Mammary epithelial cell (primary cell): ENCODE measurements at places on chromosomes 5 and 9.

DNA sequence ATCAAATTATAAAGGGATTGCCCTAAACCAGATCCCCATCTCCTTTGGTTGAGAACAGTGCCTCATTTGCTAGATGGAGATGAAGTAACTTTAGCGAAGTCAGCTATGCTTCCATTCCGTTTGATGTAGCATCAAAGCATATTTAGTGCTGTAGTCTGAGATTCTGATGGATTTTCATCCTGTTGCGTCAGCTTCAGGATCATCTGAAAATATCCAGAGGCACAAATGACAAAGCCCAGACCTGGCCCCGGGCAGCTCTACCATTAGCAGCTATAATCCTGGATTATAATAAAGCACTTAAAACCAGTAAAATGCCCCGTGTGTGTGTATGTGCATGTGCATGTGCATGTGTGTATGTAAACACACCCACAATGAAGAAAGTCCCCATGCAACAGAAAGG is 44.7 kb downstream of the ERAP1 start:
- DNase-seq: no peak

DNA sequence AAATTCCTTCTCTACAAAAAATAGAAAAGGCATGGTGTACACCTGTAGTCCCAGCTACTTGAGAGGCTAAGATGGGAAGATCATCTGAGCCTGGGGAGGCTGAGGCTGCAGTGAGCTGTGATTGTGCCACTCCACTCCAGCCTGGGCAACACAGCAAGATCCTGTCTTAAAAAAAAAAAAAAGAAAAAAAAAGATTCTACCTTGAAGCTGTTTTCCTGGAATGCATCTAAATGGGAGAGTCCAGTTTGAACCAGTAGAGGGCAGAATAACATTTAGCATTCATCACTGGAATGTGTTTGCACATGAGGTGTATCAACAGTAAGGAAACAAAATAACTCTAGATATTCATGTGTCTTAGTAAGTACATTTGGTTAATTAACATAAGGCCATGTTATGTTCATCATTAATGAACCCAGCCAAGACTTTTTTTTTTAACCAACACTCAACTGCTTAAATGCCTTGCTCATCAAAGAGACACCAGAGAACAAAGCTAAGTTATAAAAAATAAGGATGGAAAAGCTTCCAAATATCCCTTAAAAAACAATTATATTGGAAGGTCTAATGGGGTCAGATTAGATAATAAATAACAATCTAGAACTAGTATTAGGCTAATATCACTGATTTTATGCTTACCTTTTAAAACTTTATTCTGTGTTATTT is 16.1 kb downstream of the IFNE start:
- peak; percentile 36 for DNase-seq

DNA sequence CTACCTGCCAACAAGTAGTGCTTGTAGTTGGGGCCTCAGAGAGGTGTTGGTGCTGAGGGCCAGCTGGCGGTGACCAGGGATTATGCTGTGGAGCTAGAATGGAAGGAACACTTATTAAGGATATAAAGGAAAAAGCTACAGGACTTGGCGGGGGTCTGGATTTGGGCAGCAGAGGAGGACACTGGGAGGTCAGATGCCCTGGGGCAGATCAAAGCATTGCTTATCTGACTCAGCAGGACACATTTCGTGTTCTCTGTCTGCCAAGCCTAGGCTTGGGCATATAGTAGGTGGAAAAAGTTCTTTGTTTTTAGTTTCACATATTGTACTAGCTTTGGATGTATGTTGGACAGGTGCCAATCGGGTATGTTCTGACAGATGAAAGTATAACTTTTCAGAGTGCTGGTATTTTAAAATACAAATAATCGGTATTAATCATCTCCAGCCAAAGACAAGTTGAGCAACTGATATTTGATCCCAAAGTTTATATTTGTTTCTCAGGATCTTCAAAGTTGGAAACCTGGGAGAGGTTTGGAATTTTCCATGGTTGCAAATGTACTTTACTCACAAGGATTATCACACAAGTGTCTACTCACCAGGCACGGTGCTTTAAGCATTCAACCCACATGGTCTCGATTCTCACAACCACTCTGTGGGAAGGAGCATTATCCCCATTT is 69.4 kb downstream of the IQGAP2 start:
- DNase-seq: peak; percentile 31

DNA sequence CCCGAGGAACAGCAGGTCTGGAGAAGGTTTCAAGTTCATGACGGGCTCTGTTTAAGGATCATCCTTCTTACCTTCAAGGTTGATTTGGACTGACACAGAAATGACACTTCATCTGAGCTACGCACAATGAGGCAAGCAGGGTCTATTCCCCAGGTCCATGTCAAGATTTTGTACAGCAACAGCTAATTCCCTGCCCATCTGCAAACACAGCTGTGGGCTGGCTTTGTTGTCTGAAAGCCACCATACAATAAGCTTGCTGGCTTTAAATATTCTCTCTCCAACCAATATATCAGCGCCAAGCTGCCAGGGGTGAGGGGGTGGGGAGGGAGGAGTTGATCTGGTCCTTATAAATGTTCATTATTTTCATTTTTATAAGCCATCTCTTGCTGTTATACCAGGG is 92.0 kb downstream of the OTULIN start:
- no peak for DNase-seq

- DNase-seq: peak; percentile 51
Measured at GRCh38 chr9:33517373-33517772, 6.7 kb upstream of the ANKRD18B start.

- DNase-seq: no peak
Measured at GRCh38 chr9:89317282-89317681, 1.0 kb upstream of the SECISBP2 start.

- no peak for DNase-seq
Measured at GRCh38 chr5:134189031-134189430, 12.3 kb upstream of the SKP1 start.

GRCh38 chr5:151684690-151685361 is 1.9 kb downstream of the SPARC start:
- DNase-seq: peak; percentile 88

DNA sequence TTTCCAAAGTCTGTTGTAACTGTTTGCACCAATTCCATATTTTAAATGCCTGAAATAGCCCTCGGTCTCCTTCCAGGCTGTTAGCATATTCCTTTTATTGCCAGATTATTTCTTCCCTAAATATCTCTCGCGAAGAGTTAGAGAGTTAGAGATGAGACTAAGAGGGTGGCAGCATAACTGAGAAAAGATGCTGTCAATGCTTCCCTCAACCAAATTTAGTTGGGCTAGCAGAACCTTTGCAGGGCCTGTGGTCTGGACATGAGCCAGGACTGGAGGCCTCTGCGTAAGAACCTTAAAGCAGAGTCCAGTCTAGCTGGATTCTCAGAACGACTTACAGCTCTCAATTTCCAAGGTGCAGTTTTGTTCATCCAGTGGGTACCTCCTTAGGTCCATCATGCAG is 135.9 kb downstream of the GABRB2 start:
- no peak for DNase-seq

DNA sequence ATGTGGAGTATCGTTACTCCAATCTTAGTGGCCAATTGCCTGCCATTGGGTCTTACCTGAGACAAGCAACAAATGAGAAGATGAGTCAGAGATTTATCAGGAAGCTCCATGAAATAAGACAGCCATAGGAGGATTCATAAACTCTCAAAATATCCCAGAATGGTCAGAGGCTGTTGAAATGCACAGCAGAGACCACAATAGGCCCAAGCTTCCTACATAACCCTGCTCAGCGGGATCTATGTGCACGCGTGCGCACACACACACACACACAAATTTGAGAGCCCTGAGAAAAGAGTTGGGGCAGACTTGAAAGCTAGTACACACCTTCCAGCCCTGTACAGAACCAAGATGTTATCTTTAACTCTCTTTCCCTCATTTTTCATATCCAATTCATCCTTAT is 9.8 kb downstream of the UIMC1 start:
- no peak for DNase-seq

DNA sequence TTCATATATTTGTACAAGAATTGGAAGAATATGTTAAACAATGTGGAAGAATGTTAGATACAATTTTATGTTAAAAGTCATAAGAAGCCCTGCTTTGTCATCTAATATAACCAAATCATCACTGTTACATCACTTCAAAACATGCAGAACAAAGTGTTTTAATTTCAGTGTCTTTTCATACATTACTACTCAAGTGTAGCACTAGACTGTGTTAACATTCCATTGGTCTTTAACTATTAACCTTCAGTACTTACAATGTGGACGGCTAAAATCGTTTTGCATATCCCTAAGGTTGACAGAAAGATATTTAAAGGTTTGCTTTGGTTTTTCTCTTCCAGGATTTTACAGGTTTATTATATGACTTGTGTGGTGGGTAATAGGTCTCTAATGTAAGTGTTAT is 50.9 kb downstream of the VCAN start:
- no peak for DNase-seq

GRCh38 chr9:6827439-6828145 is 69.8 kb downstream of the KDM4C start:
- peak; percentile 20 for DNase-seq

DNA sequence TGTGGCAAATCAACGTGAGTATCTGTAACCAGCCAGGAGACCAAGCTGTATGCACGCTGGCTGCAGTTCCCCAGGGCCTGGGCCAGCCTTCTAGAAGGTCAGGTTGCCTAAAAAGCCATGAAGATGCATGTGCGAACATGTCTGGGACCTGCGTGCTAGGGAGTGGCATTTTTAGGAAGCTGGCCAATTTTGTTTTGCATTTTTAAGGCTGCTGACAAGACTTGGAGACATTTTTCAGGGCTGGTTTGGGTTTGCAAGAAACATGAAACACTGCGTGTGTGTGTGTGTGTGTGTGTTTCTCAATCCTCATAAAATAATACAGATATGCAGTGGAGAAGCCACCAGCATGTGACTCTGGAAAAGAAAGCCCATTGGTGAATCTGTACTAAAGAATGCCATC is 5.1 kb downstream of the TGFBI start:
- DNase-seq: peak; percentile 91

DNA sequence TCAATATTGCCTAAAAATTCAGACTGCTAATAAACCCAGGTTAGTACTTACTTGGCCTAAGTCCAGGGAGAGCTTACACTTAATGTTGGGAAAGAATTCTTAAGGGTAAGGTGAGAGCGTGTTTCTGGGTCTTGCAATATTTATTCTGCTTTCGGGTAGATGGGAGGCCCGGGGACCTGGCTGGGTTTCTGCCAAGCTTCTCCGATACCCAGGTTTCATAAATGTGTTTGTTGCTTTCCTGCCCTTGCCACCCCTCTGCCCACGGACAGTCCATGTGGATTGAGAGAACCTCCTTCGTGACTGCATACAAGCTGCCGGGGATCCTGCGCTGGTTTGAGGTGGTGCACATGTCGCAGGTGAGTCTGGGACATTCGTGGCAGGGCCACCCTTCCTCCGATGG is 48.4 kb upstream of the FOXI1 start:
- no peak for DNase-seq

- DNase-seq: peak; percentile 24
Measured at GRCh38 chr5:69415584-69415958, 655 bp downstream of the MARVELD2 start.

GRCh38 chr9:90799271-90799852 is 2.3 kb upstream of the SYK start:
- DNase-seq: no peak

GRCh38 chr5:180389252-180390101 is 36.3 kb upstream of the GFPT2 start:
- DNase-seq: no peak

DNA sequence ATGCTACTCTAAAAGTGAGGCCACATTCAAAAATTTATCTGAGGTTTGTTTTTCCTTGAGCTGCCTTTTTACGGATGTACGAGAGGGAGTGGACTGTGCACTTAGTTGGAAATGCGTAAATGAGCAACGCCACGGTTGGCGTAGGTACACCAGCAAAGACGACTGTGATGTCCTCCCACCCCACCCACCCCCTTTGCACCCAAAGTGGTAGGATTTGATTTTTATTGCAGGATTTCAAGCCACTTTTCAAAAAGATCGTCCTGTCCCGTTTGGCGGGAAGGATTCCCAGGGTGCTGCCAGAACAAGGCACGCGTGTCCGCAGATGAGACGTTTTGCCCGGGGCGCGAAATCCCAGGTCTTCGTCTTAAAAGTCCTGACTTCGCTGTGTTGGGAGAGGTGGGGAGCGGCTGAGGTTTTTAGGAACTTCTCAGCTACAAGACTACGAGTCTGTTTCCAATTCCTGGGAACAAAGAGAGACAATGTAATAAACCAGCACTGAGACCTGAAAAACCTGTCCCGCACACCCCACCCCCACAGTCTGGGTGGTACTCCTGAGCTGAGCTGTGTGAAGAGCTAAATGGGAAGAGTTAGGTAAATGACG is 1.0 kb upstream of the TLE1 start:
- DNase-seq: peak; percentile 65

GRCh38 chr9:108386032-108386431 is 469.8 kb downstream of the ACTL7B start:
- peak; percentile 4 for DNase-seq

DNA sequence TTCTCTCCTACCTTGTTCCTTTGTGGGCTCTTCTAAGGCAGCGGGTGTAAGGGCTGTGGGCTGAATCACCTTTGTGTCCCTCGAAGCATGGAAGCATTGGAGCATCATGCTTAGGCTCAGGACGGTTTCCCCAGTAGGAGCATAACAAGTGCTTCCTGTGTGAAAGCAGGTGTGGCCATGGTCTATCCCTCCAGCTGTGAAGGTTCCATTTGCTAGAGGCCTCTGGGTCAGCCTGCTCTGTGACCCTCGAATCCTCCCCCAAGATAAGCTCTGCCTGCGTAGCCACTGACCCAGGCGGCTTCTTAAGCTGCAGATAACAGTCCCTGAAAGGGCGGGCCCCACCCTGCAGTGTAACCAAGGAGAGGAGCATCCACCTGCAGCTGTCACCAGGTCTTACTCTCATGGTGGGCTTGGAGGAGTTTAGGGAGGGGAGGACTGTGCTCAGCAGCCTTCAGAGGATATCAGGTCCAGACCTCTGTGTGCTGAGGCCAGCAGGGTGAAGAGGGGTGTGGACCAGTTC is 8.4 kb upstream of the NDST1 start:
- no peak for DNase-seq

- DNase-seq: peak; percentile 41
Measured at GRCh38 chr5:163408311-163408923, 29.0 kb upstream of the CCNG1 start.

- no peak for DNase-seq
Measured at GRCh38 chr5:54470128-54470527, 14.6 kb downstream of the HSPB3 start.

GRCh38 chr9:136455043-136456002 is 15.7 kb upstream of the INPP5E start:
- no peak for DNase-seq

GRCh38 chr5:94661086-94661485 is 42.6 kb downstream of the SLF1 start:
- DNase-seq: no peak

GRCh38 chr5:149873896-149874295 is 70.7 kb downstream of the PDE6A start:
- no peak for DNase-seq

DNA sequence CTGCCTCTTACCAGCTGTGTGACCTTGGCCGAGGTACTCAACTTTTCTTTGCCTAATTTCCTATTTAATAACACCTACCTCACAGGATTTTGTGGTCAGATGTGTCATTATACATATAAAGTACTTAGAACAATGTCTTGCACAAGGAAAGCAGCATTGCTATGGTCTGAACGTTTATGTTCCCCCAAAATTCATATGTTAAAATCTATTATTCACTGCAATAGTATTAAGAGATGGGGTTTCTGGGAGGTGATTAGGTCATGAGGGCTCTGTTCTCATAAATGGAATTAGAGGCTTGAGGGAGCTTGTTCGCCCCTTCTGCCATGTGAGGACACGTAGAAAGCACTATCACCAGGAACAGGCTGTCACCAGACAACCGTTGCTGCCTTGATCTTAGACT is 10.9 kb upstream of the RNF145 start:
- DNase-seq: peak; percentile 82
